ENCODE measurements at places on chromosomes 1 and 21. TPM values are rescaled to one million over a fixed set of nuclear protein-coding genes. Genes with fewer than 3 reads are reported as not detected.

- no peak overlapping the region for H3K27ac ChIP-seq
- H3K36me3 ChIP-seq: no peaks in the 10 kb centered on the region
- no peak overlapping the region for H3K4me3 ChIP-seq
- no peaks in the 10 kb centered on the region for H3K27me3 ChIP-seq
- DNase-seq: no peak
Observed at GRCh38 chr1:45291716-45292115, 35.0 kb upstream of the HPDL start.

GRCh38 chr1:21100481-21100921 lies 76.2 kb downstream of the EIF4G3 start:
- no peak overlapping the region for H3K4me3 ChIP-seq
- H3K27ac ChIP-seq: no peak overlapping the region
- no peaks in the 10 kb centered on the region for H3K27me3 ChIP-seq
- DNase-seq: no peak
- no peaks in the 10 kb centered on the region for H3K36me3 ChIP-seq

DNA sequence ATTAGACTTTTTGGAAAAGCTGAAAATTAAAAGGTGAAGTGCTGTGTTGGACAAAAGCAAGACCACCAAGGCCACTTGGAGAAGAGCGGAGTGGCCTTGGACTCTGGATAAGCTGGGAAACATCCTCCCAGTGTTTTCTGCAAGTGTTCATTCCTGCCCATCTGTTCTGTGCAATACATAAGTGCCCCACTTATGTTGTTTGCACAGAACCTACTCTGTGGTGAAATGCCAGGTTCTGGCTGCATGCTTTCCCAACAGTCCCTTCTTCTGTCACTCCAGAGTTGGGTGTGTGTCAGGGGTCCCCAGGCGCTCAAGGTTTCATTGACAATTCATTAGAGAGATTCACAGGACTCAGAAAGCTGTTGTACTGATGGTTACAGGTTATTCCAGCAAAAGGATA lies 30.3 kb downstream of the NHLH2 start:
- H3K27ac ChIP-seq: no peak overlapping the region
- H3K27me3 ChIP-seq: no peaks in the 10 kb centered on the region
- no peaks in the 10 kb centered on the region for H3K36me3 ChIP-seq
- no peak overlapping the region for H3K4me3 ChIP-seq
- no peak for DNase-seq

- DNase-seq: no peak
- peaks cover 10% of the 10 kb centered on the region for H3K4me1 ChIP-seq
- no peak overlapping the region for H3K27ac ChIP-seq
- H3K4me3 ChIP-seq: no peak overlapping the region
- no peaks in the 10 kb centered on the region for H3K36me3 ChIP-seq
- H3K27me3 ChIP-seq: peaks cover 23% of the 10 kb centered on the region
Observed at GRCh38 chr1:169588785-169589485, 2.7 kb upstream of the F5 start.

GRCh38 chr1:19885821-19886220 lies 3.6 kb downstream of the OTUD3 start:
- H3K4me1 ChIP-seq: peaks cover 9% of the 10 kb centered on the region
- no peaks in the 10 kb centered on the region for H3K27me3 ChIP-seq
- DNase-seq: no peak
- H3K4me3 ChIP-seq: no peak overlapping the region

MROH9 gene
- total RNA-seq: not detected
